ENCODE measurements at places on chromosomes 5 and 9.

DNA sequence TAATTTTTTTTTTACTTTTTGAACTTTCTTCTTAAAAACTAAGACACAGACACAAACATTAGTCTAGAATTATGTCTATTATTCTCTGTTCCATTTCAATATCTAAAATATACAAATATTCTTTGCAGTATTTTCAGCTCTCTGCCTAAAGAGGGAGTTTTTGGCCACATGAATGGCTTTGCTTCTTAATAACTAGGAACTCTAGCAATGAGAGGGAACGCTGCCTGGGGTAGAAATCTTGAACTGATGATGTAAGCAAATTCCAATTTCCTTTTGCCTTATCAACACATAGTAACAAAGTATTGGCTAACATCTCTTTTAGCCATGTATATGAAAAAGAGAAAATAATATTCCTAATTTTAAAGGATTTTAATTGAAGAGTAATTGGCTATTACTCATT, 51.9 kb downstream of the SLC25A46 start:
- no peak for DNase-seq
- H3K4me3 ChIP-seq, result no peak overlapping the region
- no peaks in the 10 kb centered on the region for H3K4me1 ChIP-seq
- H3K36me3 ChIP-seq, result no peaks in the 10 kb centered on the region
- H3K27me3 ChIP-seq, result peaks cover under 1% of the 10 kb centered on the region
- H3K27ac ChIP-seq, result no peak overlapping the region

DNA sequence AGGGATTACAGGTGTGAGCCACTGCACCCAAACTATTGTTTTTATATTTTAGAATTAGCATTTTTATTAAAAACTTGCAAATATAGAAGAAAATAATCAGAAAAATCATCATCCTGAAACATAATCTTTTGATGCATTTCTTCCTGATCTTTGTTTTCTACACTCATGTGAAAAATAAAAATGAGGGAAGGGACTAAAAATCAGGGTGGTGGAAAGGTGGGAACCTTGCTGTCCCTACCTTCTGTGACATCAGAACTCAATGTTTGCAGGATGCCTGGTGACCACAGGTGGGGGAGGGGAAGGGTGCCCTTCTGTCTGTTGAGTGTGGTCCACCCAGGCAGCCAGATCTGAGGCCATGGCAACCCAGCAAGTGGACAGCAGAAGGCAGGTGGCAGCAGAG, at the start of gene SMIM23:
Gene SMIM23, plus strand, starts transcription at position 301 of the 400 bp plus-strand sequence. Its CDS starts 55 bp downstream, at position 356.
- H3K27ac ChIP-seq, result no peak within 1 kb of the TSS
- H3K36me3 ChIP-seq, result no peaks in the 10 kb centered on the region

- H3K36me3 ChIP-seq, result peaks cover 22% of the 10 kb centered on the region
- no peaks in the 10 kb centered on the region for H3K27me3 ChIP-seq
- peak overlapping the region; percentile 71 for H3K27ac ChIP-seq
- no peak for DNase-seq
Measured at GRCh38 chr9:4839470-4839912, 46.7 kb downstream of the RCL1 start.

- H3K4me3 ChIP-seq, result peak overlapping the region; percentile 84
- no peaks in the 10 kb centered on the region for H3K27me3 ChIP-seq
- peak overlapping the region; percentile 94 for H3K27ac ChIP-seq
- H3K36me3 ChIP-seq, result no peaks in the 10 kb centered on the region
- no peak for DNase-seq
- H3K4me1 ChIP-seq, result peaks cover 48% of the 10 kb centered on the region
Measured at GRCh38 chr5:142013734-142014521, 1.1 kb upstream of the GNPDA1 start.

DNA sequence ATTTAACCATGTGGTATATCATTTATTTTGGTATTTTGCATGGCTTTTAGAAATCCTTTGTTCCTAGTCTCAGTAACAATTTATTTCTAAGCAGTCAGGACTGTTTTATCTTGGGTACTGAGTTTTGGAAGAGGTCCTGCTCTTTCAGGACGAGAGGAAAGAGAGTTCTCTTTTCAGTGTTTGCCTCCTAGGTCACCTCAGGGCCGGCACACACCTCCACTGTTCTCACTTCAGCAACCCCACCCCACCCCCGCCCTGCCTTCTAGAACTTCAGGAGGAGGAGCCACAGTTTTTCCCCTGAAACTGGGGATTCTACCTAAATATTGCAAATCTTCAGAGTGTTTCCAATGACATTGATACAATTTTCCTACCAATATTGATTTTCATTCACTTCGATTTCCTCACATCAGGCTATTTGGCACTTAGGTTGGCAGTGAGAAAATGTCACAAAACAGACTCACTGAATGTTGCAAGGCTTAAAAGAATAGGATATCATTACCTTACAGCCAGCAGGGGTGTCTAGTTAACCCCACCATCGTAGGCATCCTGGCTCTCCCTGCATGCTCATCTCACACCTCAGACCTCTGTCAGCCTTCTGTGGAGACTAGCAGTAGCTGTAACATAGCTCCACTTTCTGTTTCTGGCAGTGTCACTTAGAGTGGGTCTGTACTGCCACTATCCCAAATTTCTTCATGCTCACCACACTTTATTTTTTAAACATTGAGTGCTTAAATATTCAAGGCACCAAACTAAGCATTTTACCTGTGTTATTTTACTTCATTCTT, 5.4 kb downstream of the IGIP start:
- H3K27ac ChIP-seq, result no peak overlapping the region
- H3K36me3 ChIP-seq, result no peaks in the 10 kb centered on the region
- peaks cover 35% of the 10 kb centered on the region for H3K4me1 ChIP-seq
- DNase-seq, result no peak
- no peaks in the 10 kb centered on the region for H3K27me3 ChIP-seq
- H3K4me3 ChIP-seq, result peak overlapping the region; percentile 45
